CD4-positive, alpha-beta T cell treated with Interleukin-15 for 4 hours (primary cell): ENCODE measurements at places on chromosomes 3 and 15.

GRCh38 chr3:133268726-133269134, 131.1 kb upstream of the BFSP2 start:
- no peak for DNase-seq

DNA sequence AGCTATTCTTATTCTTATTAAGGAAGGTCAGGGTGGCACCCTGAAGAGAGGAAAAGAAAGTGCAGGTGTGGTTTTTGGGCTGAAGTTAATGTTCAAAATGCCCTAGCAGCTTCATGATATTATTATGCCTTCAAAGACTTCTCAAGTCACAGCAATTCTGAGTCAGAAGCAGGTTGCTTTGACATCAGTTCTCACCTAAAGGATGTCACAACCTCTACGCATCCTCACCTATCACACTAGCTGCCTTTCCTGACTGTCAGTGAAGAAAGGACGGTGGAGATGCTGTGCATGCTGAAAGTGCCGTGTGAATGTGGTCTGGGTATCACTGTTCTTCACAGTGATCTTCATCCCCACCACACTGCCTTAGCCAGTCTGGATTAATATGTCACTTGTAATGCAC, 49.6 kb downstream of the NPTN start:
- DNase-seq = no peak

- DNase-seq = no peak
Observed at GRCh38 chr15:39658740-39659139, 77.9 kb downstream of the THBS1 start.

DNA sequence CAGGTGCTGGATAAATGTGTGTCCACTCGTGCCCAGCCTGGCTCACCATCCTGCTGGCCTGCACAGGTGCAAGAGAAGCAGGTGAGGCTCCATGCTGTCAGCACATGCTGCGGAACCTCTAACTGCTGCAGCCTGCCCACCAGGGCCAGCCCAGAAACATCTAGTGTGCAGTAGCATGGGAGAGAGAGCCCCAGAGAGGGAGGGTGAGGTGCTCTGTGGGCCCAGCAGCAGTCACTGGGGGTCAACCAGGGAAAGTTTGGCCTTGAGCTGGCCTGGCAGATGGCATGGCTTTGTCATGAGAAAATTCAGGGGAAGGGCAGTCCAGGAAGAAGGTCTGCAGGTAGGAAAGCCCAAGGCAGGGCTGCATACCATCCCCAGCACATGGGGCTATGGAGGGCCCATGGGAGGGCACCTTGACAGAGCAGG, 18.2 kb upstream of the PRR23E start:
- DNase-seq = no peak

DNA sequence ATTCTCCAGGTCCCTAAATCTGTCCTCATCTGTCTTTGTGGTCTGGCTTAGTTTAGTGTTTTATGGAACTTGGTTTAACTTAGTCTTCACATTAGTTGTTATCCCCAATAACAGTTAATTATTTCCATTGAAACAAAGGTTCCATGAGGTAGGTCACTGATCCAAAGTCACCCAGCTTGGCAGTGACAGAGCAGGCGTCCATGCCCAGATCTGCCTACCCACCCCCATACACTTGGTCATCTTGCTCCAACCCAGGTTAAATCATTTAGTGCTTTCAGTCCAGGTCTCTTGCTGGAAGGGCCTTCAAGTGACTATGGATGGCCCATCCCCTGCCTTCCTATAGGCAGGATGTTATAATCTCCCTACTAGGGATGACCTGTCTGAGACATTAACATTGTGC, 127.4 kb downstream of the MYRIP start:
- no peak for DNase-seq

GRCh38 chr3:40720863-40721262, 196.1 kb downstream of the ZNF621 start:
- DNase-seq = no peak

DNA sequence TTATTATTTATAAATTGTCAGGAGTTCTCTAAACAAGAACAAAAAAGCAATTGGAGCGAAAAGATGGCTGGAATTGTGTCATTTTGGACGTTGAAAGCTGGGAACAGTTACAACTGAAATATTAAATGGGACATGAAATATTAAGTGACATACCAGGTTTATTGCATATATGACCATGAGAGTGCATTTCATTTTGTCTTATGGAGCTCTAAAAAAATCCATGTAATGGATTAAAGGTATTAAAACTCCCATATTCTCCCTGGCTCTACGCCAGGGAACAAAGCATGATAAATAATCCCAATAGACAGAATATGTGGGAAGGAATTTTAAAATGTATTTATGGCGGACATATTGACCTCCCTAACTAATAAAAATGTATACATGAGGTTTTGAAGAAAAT, 17.7 kb downstream of the RARB start:
- no peak for DNase-seq

DNA sequence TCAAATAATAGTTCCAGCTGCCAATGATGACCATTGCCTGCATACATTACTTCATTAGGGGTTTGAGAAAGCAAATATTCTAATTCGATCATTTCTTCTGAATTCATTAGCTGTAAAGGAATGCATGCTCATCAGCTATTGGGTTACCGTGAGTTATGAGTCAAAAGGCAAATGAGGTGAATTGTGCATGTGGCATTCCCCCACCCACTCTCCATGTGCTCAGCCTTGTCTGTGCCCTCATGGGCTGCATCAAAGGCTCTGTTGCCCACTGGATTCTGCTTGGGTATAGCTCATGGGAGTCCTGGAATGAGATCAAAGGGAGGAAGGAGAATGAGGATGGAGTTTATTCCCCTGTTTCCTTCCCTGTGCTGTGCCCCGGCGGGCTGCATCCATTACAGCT, 99.3 kb upstream of the CHRNA7 start:
- no peak for DNase-seq

DNA sequence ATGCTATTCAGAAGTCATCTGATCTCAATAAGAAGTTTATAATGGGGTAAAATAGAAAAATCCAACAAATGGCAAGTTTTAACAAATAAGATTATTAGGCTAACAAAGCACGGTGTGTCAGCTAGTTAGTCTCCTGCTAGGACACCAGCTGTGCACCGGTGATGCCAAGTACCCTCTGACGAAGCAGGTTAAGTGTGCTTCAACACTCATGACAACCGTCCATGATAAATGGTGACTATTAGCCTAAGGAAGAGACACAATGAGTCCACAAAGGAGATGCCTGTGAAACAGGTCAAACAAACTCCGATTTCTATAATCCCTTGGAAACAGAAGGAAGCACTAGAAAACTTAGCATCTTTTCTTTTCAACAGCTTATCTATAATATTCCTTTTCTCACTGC, 36.5 kb downstream of the ATP13A3 start:
- DNase-seq = no peak

DNA sequence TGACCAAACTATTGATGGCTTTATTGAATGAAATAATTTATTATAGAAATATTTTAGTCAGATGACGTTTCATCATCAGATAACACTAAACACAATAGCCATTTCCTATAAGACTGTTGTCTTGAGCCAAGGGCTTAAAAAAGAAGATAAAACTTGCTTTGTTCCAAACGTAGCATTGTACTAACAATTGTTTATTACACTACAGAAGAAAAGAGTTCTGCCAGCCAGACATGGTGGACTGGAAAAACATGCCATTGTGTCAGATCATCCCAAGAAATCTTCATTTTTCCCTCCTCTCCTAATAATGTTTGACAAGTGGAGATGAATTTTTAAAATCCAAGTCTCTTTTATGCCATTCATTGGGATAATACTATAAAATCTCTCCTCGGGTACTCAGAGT, 203.3 kb downstream of the CDIN1 start:
- DNase-seq = no peak

DNA sequence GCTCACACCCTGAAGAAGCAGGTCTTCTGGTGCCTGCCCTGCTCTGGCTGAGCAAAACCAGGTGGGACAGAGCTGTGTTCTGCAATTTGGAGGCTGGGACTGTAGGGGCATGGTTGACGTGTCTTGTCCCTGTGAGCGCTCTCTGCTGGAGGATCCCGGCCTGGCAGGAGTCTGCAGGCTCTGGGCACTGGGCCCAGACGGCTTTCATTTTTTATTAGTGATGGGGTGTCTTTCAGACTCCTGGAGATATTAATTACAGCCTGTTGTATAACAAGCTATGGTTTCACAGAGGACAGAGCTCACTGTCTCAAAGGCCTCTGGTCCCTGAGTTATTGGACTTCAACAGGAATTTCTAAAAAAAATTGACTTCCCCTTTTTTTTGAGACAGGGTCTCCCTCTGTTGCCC, 29.5 kb upstream of the ZNF710 start:
- peak; percentile 25 for DNase-seq

- no peak for DNase-seq
Observed at GRCh38 chr3:2921903-2922302, 188.3 kb downstream of the IL5RA start.

DNA sequence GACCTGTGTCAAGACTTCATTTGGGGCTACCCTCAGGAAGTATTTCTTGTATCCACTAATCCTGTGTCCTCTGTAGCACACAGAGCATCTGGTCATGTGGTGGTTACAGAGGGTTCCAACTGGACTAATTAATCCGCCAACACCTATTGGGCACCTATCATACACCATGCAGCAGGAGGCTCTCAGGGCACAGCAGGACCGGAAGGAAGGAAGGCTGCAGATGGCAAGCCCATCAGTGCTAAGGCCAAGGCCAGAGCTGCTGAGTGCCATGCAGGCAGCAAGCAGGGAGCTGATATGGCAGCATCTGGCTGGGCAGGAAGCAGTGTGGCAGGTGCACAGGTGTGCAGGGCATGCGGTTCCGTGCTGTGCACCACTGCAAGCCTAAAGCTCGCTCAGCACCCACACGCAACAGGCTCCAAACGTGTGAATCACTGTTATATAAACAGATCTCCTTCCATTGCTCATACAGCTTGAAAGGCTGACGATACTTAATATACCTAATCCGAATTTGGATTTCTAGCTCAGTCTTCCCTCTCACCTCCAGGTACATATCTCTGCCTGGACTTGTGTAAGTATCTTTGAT, 64.4 kb upstream of the SNRPA1 start:
- DNase-seq = no peak

GRCh38 chr3:120462409-120462959, 11.7 kb upstream of the FSTL1 start:
- no peak for DNase-seq

- no peak for DNase-seq
Observed at GRCh38 chr3:123586968-123587367, 2.1 kb upstream of the HACD2 start.

DNA sequence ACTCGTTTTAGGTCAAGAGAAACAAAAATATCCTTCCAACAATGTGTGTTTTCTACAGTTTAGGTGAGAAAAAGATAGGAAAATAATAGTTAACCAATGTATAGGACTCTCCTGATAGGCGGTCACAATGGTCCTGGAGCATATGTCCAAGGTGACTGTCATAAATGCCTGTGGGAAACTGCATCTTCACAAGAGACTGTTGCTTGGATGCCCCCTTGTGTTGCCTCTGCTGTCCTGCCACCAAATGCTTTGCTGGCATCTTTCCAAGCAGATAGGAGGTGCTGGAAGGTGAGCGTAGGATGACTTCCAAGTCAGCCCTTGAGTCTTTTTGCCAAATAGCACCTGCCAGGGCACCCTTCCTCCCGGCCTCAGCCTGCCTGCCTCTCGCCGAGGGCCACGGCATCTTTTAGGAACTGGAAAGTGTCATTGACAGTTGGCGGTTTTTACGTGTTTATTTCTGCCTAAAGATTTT, 24.1 kb upstream of the SACM1L start:
- DNase-seq = peak; percentile 81

GRCh38 chr3:21390136-21390535, 360.9 kb downstream of the ZNF385D start:
- no peak for DNase-seq

DNA sequence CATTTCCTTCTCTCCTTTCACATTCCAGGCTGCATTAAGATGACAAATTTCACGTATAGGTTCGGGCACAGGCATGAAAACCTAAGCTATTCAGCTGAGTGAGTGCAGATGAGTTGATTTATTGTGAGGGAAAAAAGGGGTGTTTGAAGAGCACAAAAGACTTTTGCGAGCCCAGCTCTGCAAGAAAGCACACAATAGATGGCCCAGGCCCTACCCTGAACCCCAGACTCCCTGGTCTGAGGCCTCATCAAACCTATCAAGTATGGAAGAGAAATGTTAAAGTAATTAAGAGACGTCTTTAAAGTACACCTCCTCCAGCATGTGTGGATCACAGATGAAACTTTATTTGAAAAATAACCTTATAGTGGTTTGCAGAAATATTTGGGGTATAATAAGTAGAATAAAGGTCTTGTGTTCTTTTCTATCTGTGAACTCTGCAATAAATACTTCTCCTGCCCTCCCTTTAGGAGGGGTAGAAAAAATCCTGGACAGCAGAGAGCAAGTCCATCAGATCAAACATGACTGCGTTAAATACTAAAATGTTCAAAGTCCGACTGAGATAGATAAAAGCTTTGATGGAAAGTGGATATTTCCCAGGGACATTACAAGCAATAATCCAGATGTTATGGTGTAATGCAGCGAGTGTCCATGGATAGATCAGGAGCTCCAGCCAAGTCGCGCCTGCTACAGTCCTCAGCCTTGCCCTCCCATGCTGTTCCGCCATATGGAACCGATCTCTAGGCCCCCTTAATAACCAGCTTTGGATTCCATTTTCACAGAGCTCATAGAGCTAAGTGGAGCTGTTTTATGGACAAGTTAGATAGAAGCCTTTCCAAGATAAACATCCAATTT, 121.5 kb downstream of the MCTP2 start:
- no peak for DNase-seq
